Thymus (tissue), 14 donors: ENCODE measurements at places on chromosomes 5 and 9. TPM values are rescaled to one million over a fixed set of nuclear protein-coding genes. Genes with fewer than 3 reads are reported as not detected.

Gene CTXN3
- not detected for total RNA-seq

Gene NIPAL4
- total RNA-seq: 0.14 TPM

Gene RAB3C
- 0.19 TPM for total RNA-seq

Gene NRG2
- 0.38 TPM for total RNA-seq

Gene SLCO6A1
- 0.14 TPM for total RNA-seq

Gene TAF11L10
- total RNA-seq: not detected

Gene PCDHA8
- not detected for total RNA-seq

Gene BARHL1
- not detected for total RNA-seq

Gene CER1
- total RNA-seq: 0.05 TPM

Gene INSL4
- total RNA-seq: 0.05 TPM

Gene ISL1
- total RNA-seq: 6.3 TPM

Gene ADAMTS6
- 11.5 TPM for total RNA-seq

Gene PRSS3
- total RNA-seq: 5.7 TPM

DNA sequence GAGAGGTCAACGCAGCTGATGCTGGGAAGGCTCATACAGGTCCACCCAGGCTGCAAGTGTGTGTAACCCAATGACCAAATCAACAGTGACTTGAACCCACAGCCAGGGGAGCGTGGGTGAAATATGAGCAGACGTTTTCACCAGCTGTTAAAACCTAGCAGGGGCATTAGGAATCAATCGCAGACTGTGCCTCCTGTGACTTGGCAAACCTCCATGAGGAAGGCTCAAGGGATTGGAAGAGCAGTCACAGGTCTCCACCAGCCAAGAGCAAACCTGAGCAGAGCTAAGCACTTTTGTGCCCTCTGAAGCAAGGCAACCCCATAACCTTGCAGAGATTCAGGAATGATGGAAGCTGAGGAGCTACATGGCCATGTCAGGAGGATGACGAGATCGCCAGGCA lies 25.5 kb downstream of the INSYN2B start:
- H3K4me1 ChIP-seq: no peaks in the 10 kb centered on the region
- H3K4me3 ChIP-seq: no peak overlapping the region
- DNase-seq: no peak
- H3K27me3 ChIP-seq: no peaks in the 10 kb centered on the region
- peaks cover 12% of the 10 kb centered on the region for H3K36me3 ChIP-seq
- no peak overlapping the region for H3K27ac ChIP-seq

GRCh38 chr5:11602298-11602697 lies 301.9 kb downstream of the CTNND2 start:
- H3K4me3 ChIP-seq: no peak overlapping the region
- no peaks in the 10 kb centered on the region for H3K27me3 ChIP-seq
- no peak overlapping the region for H3K27ac ChIP-seq
- no peak for DNase-seq

DNA sequence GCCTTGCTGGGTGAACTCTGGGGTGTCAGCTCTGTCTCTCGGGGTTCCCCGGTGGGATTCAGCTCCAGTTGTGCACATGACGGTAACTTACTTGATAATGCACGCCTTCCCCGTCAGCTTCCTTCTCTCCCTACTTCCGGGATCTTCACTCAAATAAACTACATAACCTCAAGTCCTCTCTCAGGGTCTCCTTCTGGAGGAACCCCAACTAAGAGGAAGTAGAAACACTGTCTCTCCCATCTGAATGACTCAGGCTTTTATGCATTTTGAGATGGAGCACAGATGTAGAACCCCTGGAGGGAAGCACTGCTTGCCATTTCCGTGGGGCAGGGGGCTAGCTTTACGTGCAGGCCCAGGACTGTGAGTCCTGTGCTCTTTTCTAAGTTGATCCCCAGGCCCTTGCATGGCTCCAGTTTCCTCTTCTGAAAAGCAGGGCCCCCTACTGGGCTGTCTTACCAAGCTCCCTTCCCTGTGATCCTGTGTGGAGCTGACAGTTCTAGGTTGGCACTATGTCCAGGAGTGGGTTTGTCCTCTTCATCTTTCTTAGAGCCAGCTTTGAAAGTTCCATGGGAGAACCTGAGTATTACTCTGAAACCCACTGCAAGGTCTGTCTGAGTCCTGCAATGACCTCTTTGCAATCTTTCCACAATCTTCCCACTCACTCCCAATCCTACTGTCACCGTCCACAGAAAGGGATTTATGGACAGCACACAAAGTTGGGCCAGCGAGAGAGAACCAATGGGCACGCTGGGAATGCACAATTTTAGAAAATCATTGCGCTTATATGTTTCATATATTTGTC lies 17.7 kb downstream of the S1PR3 start:
- DNase-seq: no peak
- no peaks in the 10 kb centered on the region for H3K27me3 ChIP-seq
- no peaks in the 10 kb centered on the region for H3K4me1 ChIP-seq
- H3K4me3 ChIP-seq: no peak overlapping the region
- no peak overlapping the region for H3K27ac ChIP-seq
- peaks cover 8% of the 10 kb centered on the region for H3K36me3 ChIP-seq

- no peaks in the 10 kb centered on the region for H3K4me1 ChIP-seq
- no peaks in the 10 kb centered on the region for H3K36me3 ChIP-seq
- no peak for DNase-seq
- no peaks in the 10 kb centered on the region for H3K27me3 ChIP-seq
- no peak overlapping the region for H3K4me3 ChIP-seq
Measured at GRCh38 chr9:78400496-78400895, 103.6 kb downstream of the PSAT1 start.

DNA sequence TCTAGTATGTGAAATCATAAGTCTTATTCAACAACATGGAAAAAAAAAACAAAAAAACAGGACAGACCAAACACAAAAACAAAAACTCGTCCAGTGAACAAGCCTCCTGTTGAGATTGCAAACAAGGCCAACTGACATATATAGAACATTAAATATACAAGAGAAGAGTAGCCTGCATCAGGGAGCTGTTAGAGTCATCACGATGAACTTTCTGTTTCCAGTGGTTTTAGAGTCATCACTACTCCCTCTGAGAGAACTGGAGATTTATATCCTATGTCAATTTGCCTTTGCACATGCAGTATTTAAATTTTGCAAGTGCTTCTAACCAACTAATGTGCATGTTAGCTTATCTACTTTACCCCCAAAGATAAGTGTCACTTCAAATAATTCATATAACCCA lies 9.9 kb downstream of the SNCAIP start:
- H3K27me3 ChIP-seq: no peaks in the 10 kb centered on the region
- DNase-seq: no peak
- no peak overlapping the region for H3K27ac ChIP-seq

- no peak overlapping the region for H3K27ac ChIP-seq
- H3K36me3 ChIP-seq: peaks cover 12% of the 10 kb centered on the region
- no peak overlapping the region for H3K4me3 ChIP-seq
- no peak for DNase-seq
Measured at GRCh38 chr9:130583271-130583670, 3.9 kb downstream of the FUBP3 start.

GRCh38 chr9:7164440-7165330 lies 406.9 kb downstream of the KDM4C start:
- H3K36me3 ChIP-seq: peaks cover 14% of the 10 kb centered on the region
- H3K4me3 ChIP-seq: no peak overlapping the region
- DNase-seq: no peak

DNA sequence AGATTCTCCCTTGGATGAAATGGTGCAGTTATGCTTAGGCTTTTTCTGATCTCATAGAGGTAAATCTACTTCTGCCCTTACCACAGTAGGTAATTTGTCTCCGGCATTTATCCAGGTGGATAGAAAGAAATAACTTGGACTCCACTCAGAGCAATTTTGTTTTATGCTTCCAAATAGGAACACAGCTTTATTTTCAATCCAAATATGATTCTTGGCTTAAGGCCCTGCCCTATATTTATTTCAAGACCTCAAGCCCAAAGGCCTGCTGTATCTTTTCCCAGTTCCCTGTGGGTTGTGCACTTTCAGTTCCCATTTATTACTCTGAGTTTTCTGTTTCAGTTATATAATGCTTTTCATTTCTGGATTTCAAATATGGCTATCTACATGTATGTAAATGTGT lies 274.2 kb upstream of the SMC2 start:
- no peak overlapping the region for H3K4me3 ChIP-seq
- DNase-seq: no peak
- no peaks in the 10 kb centered on the region for H3K4me1 ChIP-seq
- H3K27ac ChIP-seq: no peak overlapping the region
- H3K27me3 ChIP-seq: no peaks in the 10 kb centered on the region

GRCh38 chr5:9182899-9183695 lies 362.8 kb downstream of the SEMA5A start:
- no peak overlapping the region for H3K27ac ChIP-seq
- no peak for DNase-seq
- no peak overlapping the region for H3K4me3 ChIP-seq

DNA sequence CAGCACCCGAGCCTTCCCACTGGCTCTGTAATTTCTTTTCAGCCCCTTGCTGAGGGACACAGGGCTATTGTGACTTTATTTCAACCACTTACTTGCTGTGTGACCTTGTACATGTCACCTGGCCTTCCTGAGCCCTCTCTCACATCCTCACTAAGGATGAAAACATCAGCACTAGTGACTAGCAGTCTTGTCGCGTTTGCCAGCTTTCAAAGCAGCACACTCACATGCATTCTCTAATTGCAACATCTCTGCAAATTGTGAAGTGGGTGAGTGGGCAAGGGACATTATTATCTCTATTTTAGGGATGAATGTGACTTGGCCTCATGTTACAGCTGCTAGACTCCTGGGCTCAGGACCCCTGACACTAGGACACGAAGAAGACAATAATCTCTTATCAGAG lies 144.5 kb downstream of the SEC61B start:
- no peak overlapping the region for H3K4me3 ChIP-seq
- H3K27ac ChIP-seq: no peak overlapping the region
- no peaks in the 10 kb centered on the region for H3K36me3 ChIP-seq
- DNase-seq: no peak
- peaks cover 18% of the 10 kb centered on the region for H3K4me1 ChIP-seq
- peaks cover 34% of the 10 kb centered on the region for H3K27me3 ChIP-seq

DNA sequence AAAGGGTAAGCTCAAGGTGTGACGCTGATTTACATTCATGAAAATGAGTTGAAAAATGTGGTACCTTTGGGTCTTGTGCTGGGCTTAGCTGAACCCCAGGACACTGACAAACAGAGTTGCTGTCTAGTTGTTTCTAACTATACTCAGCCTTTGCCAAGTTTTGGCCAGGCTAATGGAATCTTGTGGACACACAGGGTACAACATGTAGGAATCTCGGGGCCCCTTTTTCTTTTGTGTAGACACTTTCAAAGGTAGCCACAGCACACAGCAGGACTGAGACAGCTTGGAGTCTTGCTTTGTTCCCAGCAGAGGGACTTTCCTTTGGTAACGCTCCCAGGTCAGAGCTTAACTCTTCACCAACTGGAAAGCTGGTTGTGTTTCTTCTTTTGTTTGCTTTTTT lies 7.8 kb downstream of the LIX1 start:
- H3K4me3 ChIP-seq: no peak overlapping the region
- H3K4me1 ChIP-seq: no peaks in the 10 kb centered on the region
- no peaks in the 10 kb centered on the region for H3K27me3 ChIP-seq
- no peaks in the 10 kb centered on the region for H3K36me3 ChIP-seq

DNA sequence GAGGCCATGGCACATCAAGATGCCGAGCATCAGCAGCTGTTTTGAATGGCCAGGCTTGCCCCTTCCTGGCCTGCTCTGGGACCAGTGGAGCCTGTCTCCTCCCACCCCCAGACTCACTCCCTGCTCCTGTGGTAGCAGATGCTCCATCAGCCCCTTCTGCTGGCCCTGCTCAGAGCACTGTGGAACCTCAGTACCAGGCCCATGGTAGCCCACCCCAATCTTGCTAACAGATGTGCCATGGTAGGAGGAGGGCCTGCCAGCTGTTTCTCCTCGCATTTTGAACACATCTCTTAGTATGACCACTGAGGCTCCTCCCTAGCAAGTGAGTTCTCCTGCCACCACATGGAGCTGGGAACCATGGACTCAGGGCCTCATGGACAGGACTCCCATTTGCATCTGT lies 29.5 kb downstream of the COL27A1 start:
- DNase-seq: no peak
- H3K4me3 ChIP-seq: no peak overlapping the region
- no peaks in the 10 kb centered on the region for H3K36me3 ChIP-seq
- no peak overlapping the region for H3K27ac ChIP-seq
- no peaks in the 10 kb centered on the region for H3K27me3 ChIP-seq

GRCh38 chr5:95178046-95178651 lies 106.7 kb downstream of the MCTP1 start:
- no peaks in the 10 kb centered on the region for H3K36me3 ChIP-seq
- H3K27ac ChIP-seq: no peak overlapping the region
- peaks cover 3% of the 10 kb centered on the region for H3K4me1 ChIP-seq
- no peaks in the 10 kb centered on the region for H3K27me3 ChIP-seq
- no peak overlapping the region for H3K4me3 ChIP-seq

DNA sequence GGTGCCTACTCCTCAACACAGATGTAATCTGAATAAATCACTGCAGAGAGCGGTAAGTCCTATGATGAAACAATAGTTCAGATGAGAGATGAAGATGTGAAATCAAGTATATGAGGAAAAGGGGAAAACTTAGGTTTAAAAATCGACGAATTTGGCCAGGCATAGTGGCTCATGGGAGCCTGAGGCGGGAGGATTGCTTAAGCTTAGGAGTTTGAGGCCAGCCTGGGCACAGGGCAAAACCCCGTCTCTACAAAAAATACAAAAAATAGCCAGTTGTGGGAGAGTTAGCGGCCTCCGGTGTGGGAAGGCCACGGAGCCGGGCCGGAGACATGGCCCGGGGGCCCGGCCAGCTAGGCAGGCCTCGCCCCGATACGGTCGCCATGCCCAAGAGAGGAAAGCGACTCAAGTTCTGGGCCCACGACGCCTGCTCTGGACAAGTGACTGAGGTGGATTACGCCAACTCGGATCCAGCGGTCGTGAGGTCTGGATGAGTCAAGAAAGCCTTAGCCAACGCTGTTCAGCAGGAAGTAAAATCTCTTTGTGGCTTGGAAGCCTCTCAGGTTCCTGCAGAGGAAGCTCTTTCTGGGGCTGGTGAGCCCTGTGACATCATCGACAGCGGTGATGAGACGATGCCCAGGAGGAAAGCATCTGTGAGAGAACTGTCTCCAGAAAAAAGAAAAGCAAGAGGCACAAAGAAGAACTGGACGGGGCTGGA lies 62.8 kb upstream of the SUB1 start:
- no peak overlapping the region for H3K4me3 ChIP-seq
- no peaks in the 10 kb centered on the region for H3K4me1 ChIP-seq
- H3K36me3 ChIP-seq: no peaks in the 10 kb centered on the region
- DNase-seq: no peak

- H3K27ac ChIP-seq: no peak overlapping the region
- H3K27me3 ChIP-seq: no peaks in the 10 kb centered on the region
- H3K4me1 ChIP-seq: no peaks in the 10 kb centered on the region
- H3K36me3 ChIP-seq: no peaks in the 10 kb centered on the region
Measured at GRCh38 chr9:103798620-103799019, 295.5 kb upstream of the SMC2 start.

GRCh38 chr5:111585291-111585690 lies 73.0 kb upstream of the STARD4 start:
- H3K27ac ChIP-seq: no peak overlapping the region
- H3K4me1 ChIP-seq: no peaks in the 10 kb centered on the region
- no peak overlapping the region for H3K4me3 ChIP-seq

GRCh38 chr5:60243713-60244112 lies 350.2 kb upstream of the PDE4D start:
- H3K4me1 ChIP-seq: no peaks in the 10 kb centered on the region
- no peak overlapping the region for H3K27ac ChIP-seq
- H3K27me3 ChIP-seq: no peaks in the 10 kb centered on the region
- no peak for DNase-seq
